ENCODE measurements at places on chromosomes 1 and 21. TPM values are rescaled to one million over a fixed set of nuclear protein-coding genes. Genes with fewer than 3 reads are reported as not detected.

GRCh38 chr1:31390071-31390470 lies 17.2 kb upstream of the FABP3 start:
- DNase-seq, result no peak
- H3K27me3 ChIP-seq, result no peaks in the 10 kb centered on the region
- H3K4me3 ChIP-seq, result no peak overlapping the region
- H3K36me3 ChIP-seq, result no peaks in the 10 kb centered on the region
- H3K27ac ChIP-seq, result no peak overlapping the region

Gene BLZF1
- 9.5 TPM for polyA plus RNA-seq

DNA sequence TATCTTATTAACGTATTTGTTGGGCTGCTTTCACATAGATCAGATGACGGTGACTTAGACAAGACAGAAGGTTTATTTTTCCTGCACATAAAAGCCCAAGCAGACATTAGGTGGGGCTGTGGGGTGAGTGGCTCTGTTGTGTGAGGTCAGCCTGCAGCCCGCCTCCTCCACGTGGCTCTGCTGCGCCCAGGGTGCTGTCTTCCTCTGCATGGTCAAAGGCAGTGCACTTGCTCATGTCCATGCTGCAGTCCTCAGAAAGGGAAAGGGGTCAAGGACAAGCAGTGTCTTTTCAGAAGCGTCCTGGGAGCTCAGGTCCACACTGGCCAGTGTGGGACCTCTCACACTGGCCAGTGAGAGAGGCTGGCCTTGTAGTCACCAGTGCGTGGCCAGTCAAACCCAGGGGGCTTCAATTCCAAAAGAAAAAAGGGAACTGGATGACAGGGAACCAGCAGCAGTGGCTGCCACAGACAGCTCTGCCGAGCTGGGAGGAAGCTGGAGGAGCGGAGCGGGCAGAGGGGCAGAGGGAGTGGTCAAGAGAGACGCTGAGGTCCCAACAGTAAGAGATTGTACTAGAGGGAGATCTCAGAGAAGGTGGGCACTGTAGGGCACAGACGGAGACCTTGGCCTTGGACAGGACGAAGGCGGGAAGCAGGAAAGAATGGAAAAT lies 35.9 kb upstream of the SLC45A1 start:
- H3K36me3 ChIP-seq, result no peaks in the 10 kb centered on the region
- no peak for DNase-seq
- no peak overlapping the region for H3K27ac ChIP-seq
- no peaks in the 10 kb centered on the region for H3K27me3 ChIP-seq
- no peak overlapping the region for H3K4me3 ChIP-seq
- no peaks in the 10 kb centered on the region for H3K4me1 ChIP-seq

GRCh38 chr1:181133969-181134418 lies 45.5 kb downstream of the IER5 start:
- no peaks in the 10 kb centered on the region for H3K36me3 ChIP-seq
- H3K4me1 ChIP-seq, result peaks cover 21% of the 10 kb centered on the region
- H3K27me3 ChIP-seq, result no peaks in the 10 kb centered on the region

DNA sequence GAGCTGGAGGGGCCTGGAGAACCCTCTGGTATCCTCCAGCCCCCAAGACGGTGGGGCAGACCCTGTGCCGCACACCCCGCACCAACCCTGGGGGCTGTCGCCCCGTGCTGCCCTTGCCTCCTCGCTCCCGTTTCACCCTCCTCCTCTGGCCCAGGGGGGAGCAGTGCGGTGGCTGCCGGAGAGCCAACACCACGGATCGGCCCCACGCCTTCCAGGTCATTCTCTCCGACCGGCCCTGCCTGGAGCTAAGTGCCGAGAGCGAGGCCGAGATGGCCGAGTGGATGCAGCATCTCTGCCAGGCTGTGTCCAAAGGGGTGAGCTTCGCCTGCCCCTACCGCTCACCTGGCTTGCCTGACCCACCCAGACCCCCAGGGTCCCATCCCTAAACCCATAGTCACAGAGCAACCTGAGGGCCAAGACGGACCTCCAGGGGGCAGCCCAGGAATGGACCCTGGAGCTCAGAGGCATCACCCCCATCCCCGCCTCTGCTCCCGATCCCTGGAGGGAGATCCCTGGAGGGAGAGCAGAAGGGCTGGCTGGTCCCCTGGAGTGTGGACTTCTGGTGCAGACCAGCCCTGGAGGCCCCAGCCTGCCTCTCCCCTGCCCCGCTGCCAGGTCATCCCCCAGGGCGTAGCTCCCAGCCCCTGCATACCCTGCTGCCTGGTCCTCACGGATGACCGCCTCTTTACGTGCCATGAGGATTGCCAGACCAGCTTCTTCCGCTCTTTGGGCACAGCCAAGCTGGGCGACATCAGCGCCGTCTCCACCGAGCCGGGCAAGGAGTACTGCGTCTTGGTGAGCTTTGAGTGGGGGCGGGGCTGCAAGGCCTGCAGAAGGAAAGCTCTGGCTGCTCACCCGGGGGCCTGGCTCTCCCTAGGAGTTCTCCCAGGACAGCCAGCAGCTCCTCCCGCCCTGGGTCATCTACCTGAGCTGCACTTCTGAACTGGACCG lies 4.0 kb upstream of the SLC25A34 start:
- no peak overlapping the region for H3K27ac ChIP-seq
- H3K4me3 ChIP-seq, result no peak overlapping the region
- peaks cover 67% of the 10 kb centered on the region for H3K36me3 ChIP-seq
- no peaks in the 10 kb centered on the region for H3K27me3 ChIP-seq
- peaks cover 20% of the 10 kb centered on the region for H3K4me1 ChIP-seq

DNA sequence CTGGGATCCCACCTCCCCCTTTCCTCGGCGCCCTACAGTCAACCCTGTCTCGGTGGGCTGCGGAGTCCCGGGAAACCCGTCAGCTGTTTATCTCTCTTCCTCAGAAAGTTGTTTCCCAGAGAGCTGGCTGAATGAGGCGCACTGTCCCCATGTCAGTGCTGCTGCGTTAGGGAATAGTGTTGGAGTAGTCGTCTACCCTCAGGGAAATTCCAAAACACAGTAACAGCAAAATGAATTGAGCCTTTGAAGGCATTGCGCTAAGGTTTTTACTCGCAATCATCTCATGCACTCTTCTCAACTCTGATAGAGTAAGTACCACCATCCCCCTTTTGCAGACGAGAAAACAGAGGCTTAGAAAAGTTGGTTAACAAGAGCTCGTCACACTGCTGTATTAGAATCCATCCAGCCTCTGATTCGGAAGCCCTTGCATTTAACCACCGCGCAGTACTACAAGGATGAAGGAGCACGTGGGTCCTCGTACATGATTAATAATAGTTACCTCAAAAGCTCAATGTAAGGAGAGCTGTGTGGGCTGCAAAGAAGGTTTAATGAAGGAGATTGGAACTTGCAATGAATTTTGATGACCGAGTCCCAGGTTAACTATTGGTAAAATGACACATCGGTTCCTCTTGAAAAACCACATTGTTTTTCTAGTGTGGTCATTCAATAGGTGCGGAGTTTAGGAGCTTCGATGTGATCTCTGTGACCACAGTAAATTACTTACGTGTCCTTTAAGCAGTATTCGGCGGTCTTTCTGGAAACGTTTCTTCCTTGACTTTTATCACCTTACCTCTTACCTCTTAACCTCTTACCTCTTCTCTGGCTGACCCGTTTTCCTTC lies 788 bp upstream of the EDEM3 start:
- DNase-seq, result peak; percentile 16
- no peaks in the 10 kb centered on the region for H3K4me1 ChIP-seq
- no peaks in the 10 kb centered on the region for H3K36me3 ChIP-seq
- H3K27ac ChIP-seq, result peak overlapping the region; percentile 85
- H3K27me3 ChIP-seq, result no peaks in the 10 kb centered on the region
- peak overlapping the region; percentile 62 for H3K4me3 ChIP-seq

Gene KRTAP19-3
- not detected for polyA plus RNA-seq

GRCh38 chr1:201691716-201692554 lies 137.0 kb upstream of the IPO9 start:
- no peaks in the 10 kb centered on the region for H3K27me3 ChIP-seq
- no peak overlapping the region for H3K4me3 ChIP-seq
- H3K27ac ChIP-seq, result peak overlapping the region; percentile 69
- DNase-seq, result no peak

Gene PPIH
- polyA plus RNA-seq, result 89.1 TPM

- H3K27me3 ChIP-seq, result no peaks in the 10 kb centered on the region
- no peaks in the 10 kb centered on the region for H3K4me1 ChIP-seq
Measured at GRCh38 chr1:76191561-76191960, 117.0 kb downstream of the ST6GALNAC3 start.

All from SK-N-SH (cell line).